CD4-positive, alpha-beta T cell treated with Interleukin-4 for 4 hours (primary cell): ENCODE measurements at places on chromosomes 11 and 22.

DNA sequence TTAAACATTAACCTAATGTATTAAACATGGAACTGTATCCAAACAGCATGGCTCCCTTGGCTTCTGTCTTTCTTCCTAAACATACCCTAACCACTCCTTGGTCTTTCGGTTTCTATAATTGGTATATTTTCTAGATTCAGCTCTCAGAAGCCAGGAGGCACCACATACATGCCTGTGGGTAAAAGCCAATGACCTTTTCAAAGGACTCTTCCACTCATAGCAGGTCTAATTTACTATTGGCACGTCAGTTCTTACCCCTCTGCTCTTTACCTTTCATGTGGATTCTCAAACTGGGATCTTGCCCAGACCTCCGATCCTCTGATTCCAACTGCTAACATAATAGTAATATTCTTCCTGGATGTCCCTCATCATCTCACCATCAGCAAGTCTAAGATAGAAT is 835.1 kb downstream of the NTM start:
- no peak for DNase-seq

GRCh38 chr11:66176650-66177049 is 91.8 kb upstream of the RAB1B start:
- DNase-seq: no peak

DNA sequence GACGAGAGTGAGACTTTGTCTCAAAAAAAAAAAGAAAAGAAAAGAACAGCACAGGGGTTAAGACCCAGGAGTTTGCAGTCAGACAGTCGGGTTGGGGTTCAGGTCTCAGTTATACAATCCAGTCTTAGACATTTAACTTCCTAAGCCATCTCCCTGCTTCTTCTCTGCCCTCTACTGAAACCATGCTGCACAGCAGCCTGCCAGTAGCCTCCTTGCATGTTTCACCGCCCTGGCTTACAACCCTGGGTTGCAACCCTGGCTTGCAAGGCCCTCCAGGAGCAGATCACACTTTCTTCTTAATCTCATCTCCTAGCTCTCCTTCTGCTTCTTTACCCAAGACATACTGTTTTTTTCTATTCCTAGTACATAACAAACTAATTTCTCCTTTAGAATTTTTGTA is 5.9 kb upstream of the B3GAT3 start:
- DNase-seq: no peak

DNA sequence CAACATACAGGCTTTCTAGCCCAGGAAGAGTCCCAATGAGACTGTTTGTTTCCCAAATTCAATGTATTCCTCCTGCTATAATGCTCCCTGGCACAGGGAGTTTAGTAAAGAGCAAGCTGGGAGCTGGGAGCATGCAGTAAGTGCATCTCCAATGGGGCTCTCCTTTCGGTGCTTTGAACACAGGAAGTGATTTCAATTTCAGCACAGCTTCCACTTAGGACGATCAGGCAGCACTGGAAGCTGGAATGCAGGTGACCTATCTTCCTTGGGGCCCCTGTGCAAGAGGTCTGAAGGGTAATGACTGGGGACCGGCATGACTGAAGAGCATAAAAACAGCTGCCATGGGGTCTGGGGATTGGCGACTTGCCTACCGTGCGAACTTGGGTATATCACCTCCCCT is 76.0 kb downstream of the LARGE1 start:
- no peak for DNase-seq

DNA sequence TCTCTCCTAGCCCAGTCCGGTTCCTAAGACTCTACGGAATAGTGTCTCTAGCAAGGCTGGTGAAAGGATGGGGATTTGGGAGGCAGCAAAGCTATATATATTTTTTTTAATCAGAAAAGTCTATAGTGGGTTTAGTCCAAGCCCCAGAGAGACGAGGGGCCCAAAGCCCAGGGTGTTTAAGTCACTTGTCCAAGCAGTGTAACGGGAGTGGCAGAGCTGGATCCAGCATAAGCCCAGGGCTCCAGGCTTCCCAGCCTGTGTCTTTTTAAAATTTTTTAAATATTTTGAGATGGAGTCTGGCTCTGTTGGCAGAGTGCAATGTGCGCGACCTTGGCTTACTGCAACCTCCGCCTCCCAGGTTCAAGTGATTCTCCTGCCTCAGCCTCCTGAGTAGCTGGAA is 6.8 kb downstream of the GRIK4 start:
- no peak for DNase-seq

- no peak for DNase-seq
These were observed 43.8 kb downstream of the SC5D start for GRCh38 chr11:121336279-121336937.

DNA sequence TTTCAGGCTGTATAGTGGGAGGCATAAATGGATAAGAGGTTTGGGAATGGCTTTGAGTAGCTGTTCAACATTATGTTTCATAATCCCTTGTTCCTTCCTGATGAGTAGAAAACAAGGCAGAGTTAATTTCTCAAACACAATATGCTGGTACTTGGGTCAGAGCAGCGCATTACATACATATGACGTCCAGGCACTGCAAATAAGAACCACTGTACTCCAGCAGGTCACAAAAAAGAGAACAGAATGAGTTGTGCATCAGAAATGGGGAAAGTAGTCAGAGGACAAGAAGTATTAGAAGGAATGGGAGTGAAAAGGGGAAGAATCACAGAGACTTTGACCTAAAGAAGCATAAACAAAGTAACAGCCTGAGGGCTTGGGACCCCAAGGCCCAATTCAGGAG is 44.0 kb upstream of the RDX start:
- DNase-seq: no peak

DNA sequence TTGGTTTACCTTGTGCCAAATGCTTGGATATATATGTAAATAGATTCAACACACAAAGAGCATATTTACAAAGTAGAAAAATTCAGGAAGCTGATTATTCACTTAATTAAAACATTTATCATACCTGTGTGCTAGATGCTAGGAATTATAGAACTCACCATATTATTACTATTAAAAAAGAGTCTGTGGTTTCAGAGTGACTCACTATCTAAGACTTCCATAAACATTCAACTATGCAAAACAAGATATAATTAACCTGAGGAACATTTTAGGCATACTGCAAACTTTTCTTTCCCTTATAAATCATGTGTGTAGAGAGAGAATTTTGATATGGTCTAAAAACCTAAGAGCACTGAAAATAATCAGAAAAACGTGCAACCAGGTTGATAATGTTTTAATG is 27.3 kb downstream of the CTSC start:
- DNase-seq: no peak

GRCh38 chr11:133552938-133553337 is 20.6 kb upstream of the OPCML start:
- no peak for DNase-seq

- no peak for DNase-seq
These were observed 219.6 kb upstream of the SESN3 start for GRCh38 chr11:95450547-95451123.

- DNase-seq: no peak
These were observed 137.7 kb downstream of the CRYBB2 start for GRCh38 chr22:25357132-25357455.

DNA sequence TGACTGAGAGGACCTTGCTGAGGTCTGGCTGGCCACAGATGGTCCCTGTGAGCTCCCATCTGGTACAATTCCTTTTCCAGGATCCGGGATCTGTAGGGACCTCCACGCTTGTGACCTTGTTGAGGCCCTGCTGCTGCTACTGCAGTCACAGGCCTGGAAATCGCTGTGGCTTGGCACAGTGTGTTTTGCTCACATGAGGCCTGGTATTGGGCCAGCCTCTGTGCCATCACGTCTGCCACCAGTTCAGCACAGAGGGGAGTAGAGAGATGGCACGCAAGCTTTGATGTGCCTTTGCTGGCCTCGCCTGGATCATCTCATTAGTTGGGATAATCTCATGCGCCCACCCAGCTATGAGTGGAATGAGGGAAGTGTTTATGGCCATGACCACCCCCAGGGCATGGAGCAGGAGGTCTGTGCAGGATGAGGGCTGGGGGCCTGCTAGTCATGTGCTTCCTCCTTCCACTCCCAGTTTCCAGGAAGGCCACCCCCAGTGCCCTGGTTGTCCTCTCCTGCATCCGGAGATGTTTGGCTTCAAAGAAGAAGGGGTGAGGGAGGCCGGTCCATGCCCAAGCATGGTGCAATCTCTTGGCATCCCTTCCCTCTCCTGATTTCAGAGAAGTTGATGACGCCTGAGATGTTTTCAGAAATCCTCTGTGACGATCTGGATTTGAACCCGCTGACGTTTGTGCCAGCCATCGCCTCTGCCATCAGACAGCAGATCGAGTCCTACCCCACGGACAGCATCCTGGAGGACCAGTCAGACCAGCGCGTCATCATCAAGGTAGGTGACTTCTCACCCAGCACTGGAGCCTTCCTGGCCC is 22.4 kb downstream of the DERL3 start:
- no peak for DNase-seq

- no peak for DNase-seq
These were observed 141.6 kb downstream of the TRPC6 start for GRCh38 chr11:101442171-101442570.
